ENCODE measurements at places on chromosomes 7 and 10.

GRCh38 chr7:91411060-91411459 is 146.8 kb downstream of the FZD1 start:
- DNase-seq, result no peak

- DNase-seq, result no peak
Measured at GRCh38 chr10:113232928-113233511, 283.0 kb downstream of the TCF7L2 start.

GRCh38 chr7:24175603-24176002 is 108.4 kb upstream of the NPY start:
- DNase-seq, result no peak

GRCh38 chr7:94650147-94651051 is 5.5 kb downstream of the SGCE start:
- no peak for DNase-seq

DNA sequence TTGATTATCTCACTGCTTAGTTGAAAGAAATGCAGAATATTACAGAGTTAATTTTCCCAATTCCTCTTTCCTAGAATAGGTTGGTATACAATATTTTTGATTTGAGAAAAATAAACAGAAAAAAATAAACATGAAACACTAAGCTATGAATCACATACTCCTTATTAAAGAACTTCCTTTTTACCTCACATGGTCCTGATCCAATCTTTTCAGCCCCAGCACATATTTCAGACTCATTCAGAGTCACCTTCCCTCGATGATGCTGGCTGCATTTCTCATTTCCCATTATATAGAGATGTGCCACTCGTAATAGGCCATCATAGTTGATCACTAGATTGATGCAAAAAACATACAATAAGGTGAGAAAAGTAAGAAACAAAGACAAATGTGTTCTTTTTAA is 64.6 kb downstream of the HGF start:
- no peak for DNase-seq

Data from T-cell (primary cell).